ENCODE measurements at places on chromosomes 12 and 14.

GRCh38 chr14:41549282-41549681 lies 57.4 kb upstream of the LRFN5 start:
- peak; percentile 8 for DNase-seq

DNA sequence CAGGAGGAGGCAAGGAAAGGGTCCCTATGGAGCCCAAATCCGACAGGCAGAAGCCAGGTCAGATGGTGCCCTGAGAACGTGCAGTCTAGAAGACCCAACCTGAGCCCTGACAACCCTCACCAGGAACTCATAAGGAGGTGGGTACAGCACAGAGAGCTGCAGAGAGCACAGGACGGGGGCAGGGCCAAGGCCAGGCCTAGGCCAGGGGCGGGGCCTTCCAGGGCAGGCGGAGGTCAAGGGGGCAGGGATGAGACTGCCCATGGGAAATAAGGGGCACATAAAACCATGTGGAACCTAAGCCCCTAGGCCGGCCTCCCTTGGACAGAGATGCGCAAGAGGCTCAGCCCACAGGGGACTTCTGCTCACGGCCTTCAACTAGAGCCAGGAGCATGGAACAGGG lies 45.1 kb downstream of the SSH1 start:
- DNase-seq: no peak

- peak; percentile 82 for DNase-seq
Observed at GRCh38 chr12:49347311-49348193, 864 bp downstream of the DNAJC22 start.

DNA sequence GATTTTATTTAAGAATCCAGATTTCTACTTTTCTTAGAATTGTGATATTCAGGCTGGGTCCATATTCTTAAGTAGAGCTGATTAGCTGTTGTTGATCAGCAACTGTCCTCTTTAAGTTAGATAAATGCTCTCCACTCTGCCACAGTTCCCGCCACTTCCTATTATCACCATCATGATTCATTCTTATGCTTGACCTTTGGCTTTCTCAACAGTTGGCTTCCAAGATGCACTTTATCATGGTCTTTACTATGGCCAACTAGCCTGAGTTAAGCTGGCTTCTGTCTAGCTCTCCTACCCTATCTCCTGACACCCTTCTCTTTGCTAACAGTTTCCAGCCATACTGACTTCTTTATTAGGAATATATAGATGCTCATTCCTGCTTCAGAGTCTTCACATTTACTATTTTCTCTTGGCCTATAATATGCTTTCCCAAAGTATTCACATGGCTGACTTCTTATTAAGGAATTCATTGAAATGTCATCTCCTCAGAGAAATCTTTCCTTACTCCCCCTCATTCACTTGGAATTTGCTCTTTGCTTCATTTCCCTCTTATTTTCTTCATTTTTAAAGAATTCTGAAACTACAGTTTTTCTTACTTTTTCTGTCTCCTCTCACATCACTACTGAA lies 149.0 kb upstream of the IGF1 start:
- DNase-seq: peak; percentile 73

GRCh38 chr14:43591776-43592175 lies 915.3 kb downstream of the FSCB start:
- no peak for DNase-seq

Measured in fibroblast of skin of right biceps (primary cell).